ENCODE measurements at places on chromosomes 7 and 10. TPM values are rescaled to one million over a fixed set of nuclear protein-coding genes. Genes with fewer than 3 reads are reported as not detected.

The TRIM74 gene
- not detected for total RNA-seq

The GGCT gene
- total RNA-seq, result 62.6 TPM

The PITX3 gene
- not detected for total RNA-seq

The DIP2C gene
- total RNA-seq, result 18.5 TPM

The CACNA2D1 gene
- total RNA-seq, result 5.8 TPM

The GDF10 gene
- not detected for total RNA-seq

The EN2 gene
- total RNA-seq, result 6.7 TPM

The TDRD1 gene
- total RNA-seq, result not detected

The SEMA3D gene
- total RNA-seq, result not detected

The RNF133 gene
- not detected for total RNA-seq

The FKBP9 gene
- total RNA-seq, result 298 TPM

The SEMA4G gene
- 6.6 TPM for total RNA-seq

The HDAC9 gene
- 21.5 TPM for total RNA-seq

The KEL gene
- not detected for total RNA-seq

The VWDE gene
- total RNA-seq, result 4.1 TPM

The HMX3 gene
- total RNA-seq, result not detected

The VIPR2 gene
- total RNA-seq, result not detected

The TLX1 gene
- not detected for total RNA-seq

The CDH23 gene
- not detected for total RNA-seq

The CALHM3 gene
- not detected for total RNA-seq

The NEUROD6 gene
- not detected for total RNA-seq

The GFRA1 gene
- total RNA-seq, result 8.2 TPM

The SPDYE2B gene
- not detected for total RNA-seq

The LRRC61 gene
- 54.9 TPM for total RNA-seq

Data from Caki2 (cell line).